ENCODE measurements at places on chromosomes 7 and 10.

DNA sequence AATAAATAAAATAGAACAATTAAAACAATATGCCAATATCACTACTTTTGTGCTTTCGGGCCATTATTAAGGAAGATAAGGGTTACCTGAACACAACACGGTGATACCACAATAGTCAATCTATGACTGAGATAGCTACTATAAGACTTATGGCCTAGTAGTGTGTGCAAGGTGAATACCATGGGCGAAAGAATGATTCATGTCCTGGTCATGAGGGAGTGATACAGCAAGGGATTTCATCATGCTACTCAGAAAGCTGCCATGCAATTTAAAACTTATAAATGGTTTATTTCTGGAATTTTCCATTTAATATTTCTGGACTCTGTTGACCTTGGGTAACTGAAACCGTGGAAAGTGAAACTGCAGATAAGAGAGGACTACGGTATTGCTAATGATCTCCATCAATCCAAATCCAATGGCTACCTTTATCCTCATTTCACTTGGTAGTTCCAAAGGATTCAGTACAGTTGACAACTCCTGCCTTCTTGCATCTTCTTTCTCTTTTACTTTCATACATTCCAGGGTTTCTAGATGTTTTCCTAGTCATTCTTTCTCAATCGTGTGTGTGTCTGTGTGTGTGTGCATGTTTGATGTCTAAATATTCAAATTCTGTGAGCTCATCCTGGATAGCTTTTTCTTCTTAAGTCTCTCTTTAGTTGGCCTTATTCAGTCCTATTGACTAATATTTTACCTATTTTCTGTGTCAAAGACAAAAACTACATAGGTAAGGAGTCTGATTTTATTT, 100.5 kb upstream of the MAGI2 start:
- DNase-seq, result no peak

DNA sequence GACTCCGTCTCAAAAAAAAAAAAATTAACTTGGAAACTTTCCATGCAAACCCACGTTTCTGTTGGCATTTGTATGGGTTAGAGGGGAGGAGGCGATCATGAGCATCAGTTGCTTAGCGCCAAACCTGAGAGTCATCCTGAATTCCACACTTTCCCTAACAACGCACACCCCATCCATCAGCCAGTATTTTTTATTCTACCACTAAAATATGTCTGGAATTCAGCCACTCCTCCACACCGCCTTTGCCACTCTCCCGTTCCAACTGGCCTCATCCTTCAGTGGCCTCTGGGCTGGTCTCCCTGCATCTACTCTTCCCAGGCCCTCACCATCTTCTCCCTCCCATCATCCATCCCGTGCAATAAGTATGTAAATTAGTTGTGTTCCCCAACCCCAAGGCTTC, 4.7 kb upstream of the LMBR1 start:
- no peak for DNase-seq

GRCh38 chr7:50475340-50475739, 25.2 kb upstream of the FIGNL1 start:
- no peak for DNase-seq

- DNase-seq, result no peak
Measured at GRCh38 chr10:126499744-126500143, 111.5 kb upstream of the ADAM12 start.

GRCh38 chr7:11613292-11613930, 218.6 kb downstream of the THSD7A start:
- DNase-seq, result no peak

GRCh38 chr10:132266594-132267161, 41.1 kb downstream of the STK32C start:
- DNase-seq, result no peak

DNA sequence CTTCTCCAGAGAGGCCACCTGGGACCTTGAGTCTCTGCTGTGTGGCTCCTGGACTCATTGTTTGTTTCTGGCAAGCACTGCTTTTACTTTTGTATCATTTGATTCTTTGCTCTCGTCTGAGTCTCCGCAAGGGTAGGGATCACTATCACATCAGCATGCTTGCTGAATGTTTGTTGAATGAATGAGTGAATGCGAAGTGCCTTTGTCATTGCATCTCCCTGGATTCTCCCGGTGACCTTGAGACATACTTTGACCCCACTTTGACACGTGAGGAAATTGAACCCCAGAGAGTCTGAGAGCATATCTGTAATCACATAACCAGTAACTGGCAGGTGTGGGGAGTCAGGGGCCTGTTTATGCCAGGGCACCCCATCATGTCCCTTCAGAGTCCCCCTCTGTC, 92.8 kb downstream of the ZMIZ1 start:
- no peak for DNase-seq

- DNase-seq, result no peak
Measured at GRCh38 chr10:12062754-12063482, 5.8 kb upstream of the DHTKD1 start.

DNA sequence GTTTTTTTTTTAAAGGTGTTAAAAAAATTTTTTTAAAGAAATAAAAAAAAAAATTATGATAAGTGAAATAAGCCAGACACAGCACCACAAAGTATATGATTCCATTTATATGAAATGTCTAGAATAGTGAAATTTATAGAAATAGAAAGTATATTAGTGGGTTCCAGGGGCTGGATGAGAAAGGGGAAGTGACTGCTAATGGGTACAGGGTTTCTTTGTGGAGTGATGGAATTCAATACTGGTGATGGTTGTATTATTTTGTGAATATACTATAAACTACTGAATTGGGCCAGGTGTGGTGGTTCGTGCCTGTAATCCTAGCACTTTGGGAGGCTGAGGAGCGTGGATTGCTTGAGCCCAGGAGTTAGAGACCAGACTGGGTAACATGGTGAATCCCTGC, 82.2 kb downstream of the KBTBD2 start:
- DNase-seq, result no peak

- no peak for DNase-seq
Measured at GRCh38 chr7:152872061-152872744, 112.7 kb downstream of the ACTR3B start.

DNA sequence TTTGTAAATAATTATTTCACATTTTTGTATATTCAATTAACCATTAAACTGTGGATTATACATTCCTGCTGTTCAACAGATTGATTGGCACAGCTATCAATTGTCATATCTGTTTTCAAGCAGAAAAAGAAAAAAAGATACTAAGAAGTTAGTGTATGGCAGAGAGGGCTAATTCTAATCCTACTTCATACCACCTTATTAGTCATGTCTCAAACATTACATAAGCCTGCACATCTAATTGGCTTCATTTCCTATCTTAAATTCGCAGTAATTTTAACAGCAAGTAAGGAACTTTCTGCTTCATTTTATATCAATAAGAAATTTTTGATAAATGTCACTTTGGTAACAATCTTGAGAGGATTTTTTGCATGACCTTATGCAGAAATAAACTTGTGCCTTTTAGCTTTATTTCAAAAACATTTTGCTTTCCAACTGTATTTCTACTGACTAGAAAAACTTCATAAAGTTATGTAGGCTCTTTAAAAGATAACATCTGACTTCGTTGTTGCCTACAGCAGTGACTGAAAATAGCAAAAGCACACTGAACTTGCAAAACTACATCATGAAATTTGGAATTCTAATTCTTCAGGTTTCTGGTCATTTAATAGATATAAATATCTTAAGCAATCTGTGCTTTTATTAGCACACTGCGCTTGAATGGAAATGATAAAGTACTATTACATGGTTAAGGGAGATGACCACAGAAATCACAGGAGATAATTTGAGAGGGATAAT, 111.5 kb downstream of the SEMA3C start:
- no peak for DNase-seq

Measured in SW 1271 (cell line).